ENCODE measurements at places on chromosomes 3 and 15.

- DNase-seq, result no peak
Observed at GRCh38 chr3:121863801-121864200, 28.8 kb downstream of the EAF2 start.

DNA sequence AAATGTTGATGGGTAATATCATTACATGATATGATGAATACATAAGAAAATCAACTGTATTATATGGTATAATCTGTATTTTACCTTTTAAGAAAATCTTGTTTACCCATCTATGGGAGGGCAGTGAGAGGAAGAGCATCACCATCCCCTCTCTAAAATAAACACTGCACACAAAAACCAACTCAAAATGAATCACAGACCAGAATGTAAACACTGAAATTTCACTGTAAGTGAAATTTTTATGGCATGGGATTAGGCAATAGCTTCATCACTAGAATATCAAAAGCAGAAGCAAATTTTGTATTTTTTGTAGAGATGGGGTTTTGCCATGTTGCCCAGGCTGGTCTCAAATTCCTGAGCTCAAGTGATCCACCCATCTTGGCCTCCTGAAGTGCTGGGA, 26.2 kb downstream of the IFT80 start:
- DNase-seq, result no peak

DNA sequence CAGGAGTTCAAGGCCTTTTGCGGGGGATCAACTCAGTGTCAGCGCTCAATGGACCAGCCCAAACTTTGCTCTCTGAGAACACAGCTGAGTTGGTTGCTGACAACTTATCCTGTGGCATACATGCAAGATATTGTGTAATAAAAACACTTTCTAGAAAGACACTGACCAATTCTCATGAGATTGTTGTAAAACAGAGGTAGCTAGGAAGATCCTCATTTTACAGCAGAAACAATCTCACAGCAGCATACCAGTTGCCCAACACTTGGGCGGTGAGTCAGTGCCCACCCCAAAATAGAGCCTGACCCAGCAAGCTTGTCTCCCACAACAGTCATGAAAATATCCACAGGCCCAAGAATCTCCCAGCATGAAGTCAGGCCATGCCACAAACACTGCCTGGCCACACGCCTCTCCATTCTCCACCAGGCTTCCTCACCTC, 18.2 kb downstream of the KLHL6 start:
- DNase-seq, result no peak

- DNase-seq, result no peak
Observed at GRCh38 chr3:8988791-8989558, 25.7 kb upstream of the RAD18 start.

Measured in NCI-H524 (cell line).